ENCODE measurements at places on chromosomes 11 and 22. TPM values are rescaled to one million over a fixed set of nuclear protein-coding genes. Genes with fewer than 3 reads are reported as not detected.
A peak's percentile ranks its signal among the peaks of the same experiment; 100 is the strongest.

The SPTBN2 gene
- total RNA-seq = 49.1 TPM

The TRPT1 gene
- total RNA-seq = 40.6 TPM

The BBOX1 gene
- total RNA-seq = not detected

GRCh38 chr22:29375398-29376076 is 12.8 kb downstream of the AP1B1 start:
- peak overlapping the region; percentile 59 for H3K27ac ChIP-seq
- no peak overlapping the region for H3K4me3 ChIP-seq
- DNase-seq = no peak
- peaks cover 5% of the 10 kb centered on the region for H3K4me1 ChIP-seq
- peaks cover 2% of the 10 kb centered on the region for H3K36me3 ChIP-seq
- no peaks in the 10 kb centered on the region for H3K27me3 ChIP-seq

- H3K36me3 ChIP-seq = no peaks in the 10 kb centered on the region
- H3K27ac ChIP-seq = 0 out of 2 replicates have a peak overlapping the region, but pooled peaks have one; percentile 97
- no peak for DNase-seq
- peaks cover 35% of the 10 kb centered on the region for H3K4me1 ChIP-seq
Observed at GRCh38 chr11:9567401-9567800, 6.1 kb upstream of the WEE1 start.

GRCh38 chr22:33652615-33653014 is 267.7 kb downstream of the LARGE1 start:
- peaks cover 7% of the 10 kb centered on the region for H3K36me3 ChIP-seq
- 0 out of 2 replicates have a peak overlapping the region, but pooled peaks have one; percentile 35 for H3K27ac ChIP-seq
- no peak for DNase-seq
- peaks cover 16% of the 10 kb centered on the region for H3K4me1 ChIP-seq

DNA sequence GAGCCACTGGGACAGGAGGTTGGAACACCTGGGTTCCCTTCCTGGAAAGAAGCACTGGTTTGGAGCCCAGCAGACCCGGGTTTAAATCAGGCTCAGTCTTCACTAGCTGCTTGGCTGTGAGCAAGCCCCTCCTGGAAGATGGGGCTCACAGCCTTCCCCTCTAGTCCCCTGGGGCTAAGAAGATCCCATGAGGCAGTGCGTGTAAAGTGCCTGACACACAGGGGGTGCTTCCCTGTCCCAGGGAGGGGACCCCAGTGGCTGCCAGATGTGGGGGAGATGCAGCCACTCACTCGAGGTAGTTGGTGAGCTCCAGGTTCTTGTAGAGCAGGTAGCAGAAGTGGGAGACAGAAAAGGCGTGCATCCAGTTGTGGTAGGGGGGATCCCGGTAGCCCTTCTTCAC is 93.2 kb downstream of the PDE2A start:
- H3K27ac ChIP-seq = no peak overlapping the region
- H3K27me3 ChIP-seq = peaks cover 30% of the 10 kb centered on the region
- no peak for DNase-seq
- no peak overlapping the region for H3K4me3 ChIP-seq

DNA sequence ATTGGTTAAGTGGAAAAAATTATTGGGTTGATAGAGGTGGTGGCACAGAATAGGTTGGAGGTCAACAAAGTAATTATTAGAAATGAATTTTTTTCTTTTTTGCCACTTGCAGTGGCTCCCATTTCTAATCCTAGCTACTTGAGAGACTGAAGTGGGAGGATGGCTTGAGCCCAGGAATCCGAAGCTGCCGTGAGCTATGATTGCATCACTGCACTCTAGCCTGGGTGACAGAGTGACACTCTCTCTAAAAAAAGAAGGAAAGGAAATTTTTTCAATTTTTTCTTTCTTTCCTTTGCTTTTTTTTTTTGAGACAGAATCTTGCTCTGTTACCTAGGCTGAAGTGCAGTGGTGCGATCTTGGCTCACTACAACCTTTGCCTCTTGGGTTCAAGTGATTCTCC is 2.2 kb upstream of the BCO2 start:
- H3K4me1 ChIP-seq = no peaks in the 10 kb centered on the region
- no peaks in the 10 kb centered on the region for H3K27me3 ChIP-seq
- no peak for DNase-seq
- H3K36me3 ChIP-seq = no peaks in the 10 kb centered on the region

GRCh38 chr11:12801976-12802375 is 127.8 kb downstream of the TEAD1 start:
- H3K27ac ChIP-seq = no peak overlapping the region
- no peak overlapping the region for H3K4me3 ChIP-seq
- H3K27me3 ChIP-seq = no peaks in the 10 kb centered on the region
- H3K36me3 ChIP-seq = no peaks in the 10 kb centered on the region
- peaks cover 66% of the 10 kb centered on the region for H3K4me1 ChIP-seq

DNA sequence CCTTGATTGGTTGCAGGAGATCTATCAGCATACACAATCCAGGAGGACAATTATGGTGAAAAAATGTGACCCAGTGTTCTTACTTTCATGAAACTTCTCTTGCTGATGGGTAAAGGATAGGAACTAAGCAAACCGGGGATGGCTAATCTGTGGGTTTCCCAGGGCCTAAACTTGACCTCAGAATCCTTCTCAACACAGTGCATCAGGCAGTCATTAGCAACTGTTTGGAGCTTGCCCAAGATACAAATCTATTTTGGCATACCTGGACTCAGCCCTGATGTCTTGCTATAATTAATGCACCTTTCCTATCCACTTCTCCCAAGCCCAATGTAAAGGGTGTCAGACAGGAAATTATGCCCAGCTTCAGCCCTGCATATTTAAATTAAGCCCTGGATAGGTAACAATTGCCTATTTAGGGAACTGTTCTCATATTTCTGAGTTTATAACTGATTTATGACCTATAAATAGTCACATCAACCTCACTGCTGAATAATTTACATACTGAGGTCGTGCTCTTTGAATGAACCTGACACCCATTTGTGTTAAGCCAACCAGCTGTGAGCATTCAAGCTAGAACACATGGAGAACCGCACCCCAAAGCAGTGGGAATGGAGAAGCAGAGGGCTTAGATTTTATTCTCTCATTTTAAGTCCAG is 9.2 kb upstream of the PHF21A start:
- H3K4me3 ChIP-seq = no peak overlapping the region
- DNase-seq = no peak
- no peak overlapping the region for H3K27ac ChIP-seq
- H3K4me1 ChIP-seq = peaks cover 3% of the 10 kb centered on the region
- H3K27me3 ChIP-seq = no peaks in the 10 kb centered on the region

DNA sequence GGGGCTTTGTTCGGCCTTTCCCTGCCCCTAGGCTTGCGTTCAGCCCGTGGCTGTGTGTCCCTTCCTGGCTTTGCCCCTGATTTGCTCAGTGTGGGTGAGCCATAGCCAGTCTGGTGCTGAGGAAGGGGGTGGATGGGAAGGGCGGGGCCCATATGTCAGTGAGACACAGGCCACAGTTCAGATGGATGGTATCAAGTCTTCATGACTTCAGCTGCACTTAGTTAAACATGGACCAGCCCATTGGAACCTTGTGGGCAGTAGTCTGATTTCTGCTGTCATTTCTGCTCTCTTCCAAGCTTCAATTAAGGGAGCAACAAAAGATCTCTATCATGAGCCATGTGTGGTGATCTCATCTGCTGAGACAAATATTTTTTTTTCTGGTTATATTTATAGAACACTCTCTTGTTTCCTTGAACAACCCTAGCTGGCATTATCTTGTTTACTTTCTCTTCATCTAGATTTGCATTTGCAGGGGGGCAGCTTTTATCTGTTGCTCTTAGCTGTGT is 21.6 kb upstream of the PEX26 start:
- no peak for DNase-seq
- no peaks in the 10 kb centered on the region for H3K4me1 ChIP-seq
- no peaks in the 10 kb centered on the region for H3K27me3 ChIP-seq
- no peak overlapping the region for H3K27ac ChIP-seq

Measured in GM23338 (cell line).